ENCODE measurements at places on chromosomes 2 and 18. TPM values are rescaled to one million over a fixed set of nuclear protein-coding genes. Genes with fewer than 3 reads are reported as not detected.

GRCh38 chr2:96737831-96738230, 2.0 kb downstream of the LMAN2L start:
- DNase-seq = no peak
- H3K4me3 ChIP-seq = no peak overlapping the region
- H3K36me3 ChIP-seq = peaks cover 6% of the 10 kb centered on the region
- no peak overlapping the region for H3K27ac ChIP-seq

GRCh38 chr2:112634153-112634873, 11.4 kb upstream of the SLC20A1 start:
- no peaks in the 10 kb centered on the region for H3K36me3 ChIP-seq
- peaks cover 65% of the 10 kb centered on the region for H3K4me1 ChIP-seq
- no peak for DNase-seq
- H3K27ac ChIP-seq = peak overlapping the region; percentile 14
- H3K27me3 ChIP-seq = no peaks in the 10 kb centered on the region

GRCh38 chr2:101622210-101623030, 75.1 kb upstream of the MAP4K4 start:
- no peaks in the 10 kb centered on the region for H3K27me3 ChIP-seq
- H3K4me1 ChIP-seq = peaks cover 32% of the 10 kb centered on the region
- H3K27ac ChIP-seq = peak overlapping the region; percentile 65
- no peaks in the 10 kb centered on the region for H3K36me3 ChIP-seq
- H3K4me3 ChIP-seq = peak overlapping the region; percentile 11

GRCh38 chr18:32754508-32755263, 18.1 kb downstream of the KLHL14 start:
- peaks cover 30% of the 10 kb centered on the region for H3K27me3 ChIP-seq
- H3K4me1 ChIP-seq = no peaks in the 10 kb centered on the region
- no peak overlapping the region for H3K4me3 ChIP-seq
- DNase-seq = no peak
- H3K36me3 ChIP-seq = no peaks in the 10 kb centered on the region

- H3K4me3 ChIP-seq = no peak overlapping the region
- H3K36me3 ChIP-seq = no peaks in the 10 kb centered on the region
- no peaks in the 10 kb centered on the region for H3K4me1 ChIP-seq
- H3K27me3 ChIP-seq = peaks cover 58% of the 10 kb centered on the region
- DNase-seq = no peak
Observed at GRCh38 chr2:180033993-180034894, 27.1 kb upstream of the CWC22 start.

GRCh38 chr2:25098670-25099486, 57.0 kb downstream of the EFR3B start:
- no peak overlapping the region for H3K27ac ChIP-seq
- no peaks in the 10 kb centered on the region for H3K27me3 ChIP-seq
- no peaks in the 10 kb centered on the region for H3K36me3 ChIP-seq
- DNase-seq = no peak
- H3K4me1 ChIP-seq = peaks cover 14% of the 10 kb centered on the region
- no peak overlapping the region for H3K4me3 ChIP-seq

DNA sequence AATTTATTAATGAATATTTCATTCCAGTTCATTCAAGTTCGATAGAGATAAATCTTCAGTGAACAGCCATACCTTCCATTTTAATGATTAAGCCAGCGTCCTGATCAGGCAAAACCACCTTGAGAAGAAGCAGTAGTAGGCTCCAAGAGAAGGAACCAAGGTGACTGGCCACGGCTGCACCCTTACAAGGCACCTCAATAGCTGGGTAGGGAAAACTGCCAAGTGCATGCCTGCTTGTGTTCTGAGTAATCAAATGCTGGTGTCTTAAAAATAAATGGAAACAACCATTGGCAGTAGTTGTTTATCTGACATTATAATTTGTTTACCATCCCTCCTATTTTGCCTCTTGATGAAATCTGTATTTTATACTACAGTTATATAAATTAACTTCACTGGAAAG, 10.0 kb upstream of the FEZ2 start:
- H3K36me3 ChIP-seq = no peaks in the 10 kb centered on the region
- H3K27ac ChIP-seq = no peak overlapping the region
- H3K4me3 ChIP-seq = no peak overlapping the region
- peaks cover 4% of the 10 kb centered on the region for H3K27me3 ChIP-seq

DNA sequence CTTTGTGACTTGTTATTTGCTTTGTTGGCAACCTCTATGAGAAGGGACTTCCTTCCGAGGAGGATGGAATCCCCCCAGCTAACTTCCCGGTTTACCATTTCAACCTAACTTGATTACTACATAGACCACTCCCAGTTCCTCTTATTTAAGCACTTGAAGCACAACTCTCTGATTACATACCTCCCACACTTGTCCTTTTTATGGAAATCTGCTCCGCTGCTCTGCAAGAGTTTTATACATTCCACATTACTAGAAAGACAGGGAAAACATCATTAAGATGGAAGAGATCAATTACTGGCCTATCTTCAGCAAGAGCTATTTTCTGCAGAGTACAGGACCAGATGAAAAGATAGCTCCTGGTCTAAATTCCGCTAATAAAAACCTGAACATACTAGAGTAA, 160.0 kb upstream of the PGAP1 start:
- H3K4me3 ChIP-seq = no peak overlapping the region
- H3K36me3 ChIP-seq = peaks cover 37% of the 10 kb centered on the region
- no peak overlapping the region for H3K27ac ChIP-seq

- H3K27ac ChIP-seq = no peak overlapping the region
- H3K4me3 ChIP-seq = no peak overlapping the region
- no peak for DNase-seq
- no peaks in the 10 kb centered on the region for H3K36me3 ChIP-seq
Observed at GRCh38 chr2:12807907-12808810, 91.4 kb downstream of the TRIB2 start.

DNA sequence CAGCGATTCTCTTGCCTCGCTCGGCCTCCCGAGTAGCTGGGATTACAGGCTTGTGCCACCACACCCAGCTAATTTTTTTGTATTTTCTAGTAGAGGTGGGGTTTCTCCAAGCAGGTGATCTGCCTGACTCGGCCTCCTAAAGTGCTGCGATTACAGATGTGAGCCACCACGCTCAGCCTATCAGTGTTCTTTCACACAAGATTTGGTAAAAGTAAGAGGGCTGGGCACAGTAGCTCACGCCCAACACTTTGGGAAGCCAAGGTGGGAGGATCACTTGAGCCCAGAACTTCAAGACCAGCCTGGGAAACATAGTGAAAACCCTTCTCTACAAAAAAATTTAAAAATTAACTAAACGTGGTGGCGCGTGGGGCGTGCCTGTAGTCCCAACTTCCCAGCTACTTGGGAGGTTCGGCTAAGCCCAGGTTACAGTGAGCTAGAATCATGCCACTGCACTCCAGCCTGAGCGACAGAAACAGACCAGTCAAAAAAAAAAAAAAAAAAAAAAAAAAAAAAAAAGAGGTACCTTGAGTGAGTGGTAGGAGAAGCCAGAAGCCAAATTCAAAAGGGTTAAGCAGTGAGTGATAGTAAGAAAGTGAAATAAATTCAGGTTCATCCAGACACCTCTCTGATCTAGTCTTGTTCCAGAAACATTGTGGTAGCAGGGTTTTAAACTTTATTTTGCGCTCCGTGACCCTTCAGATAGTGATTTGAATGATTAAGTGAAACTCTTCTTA, 981 bp downstream of the MRPL53 start:
- H3K4me1 ChIP-seq = peaks cover 9% of the 10 kb centered on the region
- peak overlapping the region; percentile 97 for H3K27ac ChIP-seq

DNA sequence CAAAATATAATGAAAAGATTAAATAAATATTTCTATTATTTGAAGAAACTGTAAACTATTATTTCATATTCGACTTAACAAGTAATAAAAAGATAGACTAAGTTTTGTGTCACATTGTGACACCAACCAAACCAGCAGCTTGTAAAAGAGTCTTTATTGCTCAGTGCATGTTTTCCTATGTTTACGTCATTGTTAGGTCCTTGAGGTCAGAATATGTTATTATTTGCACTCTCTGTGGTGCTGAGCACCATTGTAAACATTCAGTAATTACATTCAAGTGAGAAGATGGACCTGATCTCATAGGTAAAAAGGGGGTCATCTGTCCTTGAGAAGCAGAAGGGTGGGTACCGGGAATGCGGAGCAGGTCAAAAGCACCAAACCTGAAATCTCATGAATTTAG, 1999.1 kb upstream of the CELF4 start:
- H3K27ac ChIP-seq = no peak overlapping the region
- no peak overlapping the region for H3K4me3 ChIP-seq
- DNase-seq = no peak

DNA sequence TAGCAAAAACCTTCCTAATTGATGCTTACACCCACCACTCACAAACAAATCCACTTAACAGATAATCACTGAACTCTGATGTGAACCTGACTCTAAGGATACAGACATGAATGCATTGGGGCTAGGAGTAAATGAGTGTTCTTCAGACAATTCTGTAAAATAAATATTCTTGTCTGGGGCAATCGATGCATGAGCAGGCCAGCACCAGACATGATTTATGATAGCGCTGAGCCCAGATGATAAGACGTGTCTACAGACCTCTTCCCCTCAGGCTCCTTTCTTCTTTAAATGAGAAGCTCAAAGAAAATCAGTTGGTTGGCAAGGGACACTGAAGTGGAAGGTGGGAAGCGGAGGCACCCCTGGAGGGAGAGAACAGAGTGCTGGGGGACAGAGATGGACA, 27.3 kb upstream of the BIN1 start:
- no peaks in the 10 kb centered on the region for H3K4me1 ChIP-seq
- H3K27me3 ChIP-seq = no peaks in the 10 kb centered on the region
- no peaks in the 10 kb centered on the region for H3K36me3 ChIP-seq
- no peak overlapping the region for H3K27ac ChIP-seq
- no peak overlapping the region for H3K4me3 ChIP-seq
- no peak for DNase-seq

DNA sequence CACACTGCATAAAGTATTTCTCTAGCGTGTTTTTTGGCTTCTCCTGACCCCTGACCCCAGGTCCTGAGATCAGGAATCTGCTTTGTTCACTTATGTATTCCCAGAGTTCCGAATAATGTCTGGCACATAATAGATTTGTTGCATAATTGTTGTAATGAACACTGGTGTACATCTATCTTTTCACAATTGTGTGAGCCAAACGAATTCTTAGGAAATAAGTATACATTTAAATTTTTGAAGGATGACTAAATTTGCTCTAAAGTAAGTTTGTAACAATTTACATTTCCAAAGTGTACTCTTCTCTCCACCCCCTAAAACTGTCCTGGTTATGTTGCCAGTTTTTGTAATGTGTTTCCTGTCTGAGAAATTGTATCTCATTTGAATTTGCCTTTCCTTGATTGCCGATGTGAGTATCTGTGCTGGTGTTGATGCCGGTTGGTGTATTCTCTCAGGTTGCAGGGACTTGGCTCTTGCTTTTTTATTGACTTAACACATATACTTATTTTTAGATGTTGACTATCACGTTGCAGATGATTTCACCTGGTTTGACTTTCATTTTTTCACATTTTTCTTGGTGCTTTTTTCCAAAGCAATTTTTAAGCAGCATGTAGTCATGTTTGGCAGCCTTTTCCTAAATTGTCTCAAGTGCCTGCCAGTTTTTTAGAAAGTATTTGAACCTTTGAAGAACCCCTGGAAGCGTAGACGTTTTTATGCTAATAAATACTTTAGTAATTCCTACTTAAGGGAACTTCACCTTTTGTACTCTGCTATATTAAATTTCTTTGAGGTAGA, 16.1 kb upstream of the FARP2 start:
- H3K4me3 ChIP-seq = no peak overlapping the region
- H3K27ac ChIP-seq = no peak overlapping the region
- peaks cover 32% of the 10 kb centered on the region for H3K4me1 ChIP-seq
- no peaks in the 10 kb centered on the region for H3K27me3 ChIP-seq
- H3K36me3 ChIP-seq = peaks cover 49% of the 10 kb centered on the region

- H3K4me3 ChIP-seq = no peak overlapping the region
- peaks cover 59% of the 10 kb centered on the region for H3K4me1 ChIP-seq
- no peaks in the 10 kb centered on the region for H3K27me3 ChIP-seq
- H3K36me3 ChIP-seq = peaks cover 8% of the 10 kb centered on the region
- H3K27ac ChIP-seq = no peak overlapping the region
- no peak for DNase-seq
Observed at GRCh38 chr2:74005786-74006185, 21.1 kb downstream of the TET3 start.

- no peak overlapping the region for H3K27ac ChIP-seq
- no peak for DNase-seq
- H3K4me3 ChIP-seq = no peak overlapping the region
- no peaks in the 10 kb centered on the region for H3K36me3 ChIP-seq
- H3K27me3 ChIP-seq = peaks cover 3% of the 10 kb centered on the region
Observed at GRCh38 chr2:228017784-228018183, 146.4 kb downstream of the DAW1 start.

DNA sequence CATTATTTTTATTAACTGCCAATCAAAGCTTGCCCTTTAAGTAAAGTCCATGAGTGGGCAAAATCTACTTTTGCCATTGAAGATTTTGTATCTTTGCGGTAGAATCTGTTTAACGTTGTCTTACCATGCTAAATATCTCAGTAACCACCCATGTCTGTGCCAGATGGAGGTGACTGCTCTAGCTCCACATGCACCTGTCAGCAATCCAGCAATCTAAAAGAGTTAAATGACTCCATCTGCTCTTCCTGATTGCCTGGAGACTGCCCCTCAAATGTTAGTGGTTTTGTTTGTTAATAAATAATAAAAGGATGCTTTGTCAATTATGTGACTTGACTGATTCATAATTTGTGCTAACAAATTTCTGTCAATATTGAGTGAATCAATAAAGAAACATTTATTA, 141.7 kb downstream of the RBM43 start:
- H3K27me3 ChIP-seq = peaks cover 14% of the 10 kb centered on the region
- no peak for DNase-seq
- H3K27ac ChIP-seq = no peak overlapping the region
- H3K36me3 ChIP-seq = no peaks in the 10 kb centered on the region
- no peaks in the 10 kb centered on the region for H3K4me1 ChIP-seq

DNA sequence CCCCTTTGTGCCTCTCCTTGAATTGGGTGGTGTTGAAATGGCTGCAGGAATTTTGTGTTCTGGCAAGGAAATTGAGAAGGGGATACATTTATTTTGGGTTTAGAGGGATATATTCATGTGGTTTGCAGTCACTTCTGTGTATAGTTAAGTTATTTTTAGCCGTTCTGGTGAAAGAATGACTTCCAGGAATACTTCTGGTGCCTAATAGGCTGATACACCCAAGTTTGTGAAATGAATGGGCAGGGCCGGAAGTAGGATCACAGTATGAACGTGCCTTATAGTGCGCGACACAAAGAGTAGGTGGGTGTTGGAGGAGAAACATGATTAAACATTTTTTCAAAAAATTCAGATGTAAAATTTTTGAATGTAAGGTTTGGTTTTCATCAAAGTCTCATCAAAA, 168.6 kb upstream of the ATP5MC3 start:
- no peak overlapping the region for H3K27ac ChIP-seq
- H3K36me3 ChIP-seq = no peaks in the 10 kb centered on the region
- DNase-seq = no peak
- no peak overlapping the region for H3K4me3 ChIP-seq
- H3K4me1 ChIP-seq = no peaks in the 10 kb centered on the region

GRCh38 chr2:104845552-104845931, 8.4 kb upstream of the POU3F3 start:
- H3K36me3 ChIP-seq = no peaks in the 10 kb centered on the region
- no peak for DNase-seq
- H3K4me3 ChIP-seq = peak overlapping the region; percentile 9
- H3K4me1 ChIP-seq = peaks cover 11% of the 10 kb centered on the region
- H3K27me3 ChIP-seq = peaks cover 92% of the 10 kb centered on the region
- no peak overlapping the region for H3K27ac ChIP-seq

HOXD4 gene
- total RNA-seq = not detected

RNU2-63P gene
- 40.1 TPM for total RNA-seq

TTLL4 gene
- total RNA-seq = 36.7 TPM

SLC4A5 gene
- total RNA-seq = 1.5 TPM

C2orf78 gene
- not detected for total RNA-seq

MYO5B gene
- total RNA-seq = 0.78 TPM

CCBE1 gene
- total RNA-seq = not detected

CD8B gene
- total RNA-seq = 260 TPM

CD28 gene
- total RNA-seq = 84.0 TPM

PDE11A gene
- total RNA-seq = not detected

All from activated naive CD8-positive, alpha-beta T cell treated with anti-CD3 and anti-CD28 coated beads for 36 hours (primary cell).